ENCODE measurements at places on chromosomes 4 and X.
A peak's percentile ranks its signal among the peaks of the same experiment; 100 is the strongest.

- no peak for DNase-seq
Measured at GRCh38 chrX:40061871-40062524, 35.8 kb downstream of the BCOR start.

DNA sequence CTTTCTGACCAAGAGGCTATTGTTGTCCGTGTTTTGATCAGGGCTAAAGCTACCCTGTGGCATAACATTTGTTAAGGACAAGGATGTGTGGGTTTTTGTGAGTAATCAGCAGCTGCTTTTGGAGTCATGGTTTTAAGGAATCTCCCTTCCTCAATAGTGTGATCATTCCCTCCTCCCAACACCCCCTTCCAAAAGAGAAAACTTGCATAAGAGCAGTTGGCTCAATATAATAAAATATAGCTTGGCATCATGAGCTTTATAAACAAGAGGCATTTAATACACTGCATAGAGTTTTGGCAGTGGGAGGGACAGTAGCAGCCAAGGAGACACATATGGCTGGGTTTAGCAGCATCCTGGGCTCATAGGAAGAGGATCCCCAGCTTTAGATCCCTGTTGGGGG is 84.7 kb downstream of the NHS start:
- no peak for DNase-seq

DNA sequence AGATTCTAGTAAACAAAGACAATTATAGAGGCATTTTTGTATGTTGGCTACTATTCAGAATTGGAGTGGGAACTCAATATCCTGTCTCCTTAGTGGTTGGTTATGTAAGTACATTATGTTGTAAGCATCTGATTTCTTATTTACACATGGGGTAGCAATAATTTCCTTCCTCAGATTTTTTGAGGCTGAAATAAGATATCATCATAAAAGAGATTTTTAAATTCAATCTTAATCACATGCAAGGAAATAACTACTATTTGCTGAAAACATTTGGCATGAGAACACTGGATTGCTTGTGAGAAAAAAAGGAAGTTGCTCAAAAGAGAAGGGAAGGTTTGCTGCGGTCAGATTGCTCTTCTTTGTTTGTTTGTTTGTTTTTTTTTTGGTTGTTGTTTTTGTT is 437.7 kb upstream of the HS3ST1 start:
- DNase-seq, result no peak

- peak; percentile 69 for DNase-seq
Measured at GRCh38 chrX:40175511-40176350, 78.0 kb upstream of the BCOR start.

- DNase-seq, result no peak
Measured at GRCh38 chrX:38494239-38494823, 67.0 kb upstream of the TSPAN7 start.

- DNase-seq, result no peak
Measured at GRCh38 chr4:1564535-1565375, 119.4 kb downstream of the FAM53A start.

GRCh38 chr4:5168891-5169290 is 117.6 kb downstream of the STK32B start:
- no peak for DNase-seq

DNA sequence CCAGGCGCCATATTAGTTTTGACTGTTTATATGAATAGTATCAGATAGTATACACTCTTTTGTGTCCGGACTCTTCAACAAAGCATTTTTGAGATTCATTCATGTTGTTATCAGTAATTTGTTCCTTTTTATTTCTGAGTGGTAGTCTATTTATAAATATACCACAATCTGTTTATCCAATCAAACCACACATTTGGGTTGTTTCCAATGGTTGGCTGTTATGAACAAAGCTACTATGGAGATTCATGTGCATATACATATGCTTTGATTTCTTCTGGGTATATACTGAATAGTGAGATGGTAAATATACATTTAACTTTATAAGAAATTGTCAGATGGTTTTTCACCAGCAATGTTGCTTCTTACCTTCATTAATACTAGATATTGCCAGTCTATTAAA is 36.8 kb upstream of the TAPT1 start:
- no peak for DNase-seq

- no peak for DNase-seq
Measured at GRCh38 chr4:77990456-77990855, 66.7 kb upstream of the FRAS1 start.

DNA sequence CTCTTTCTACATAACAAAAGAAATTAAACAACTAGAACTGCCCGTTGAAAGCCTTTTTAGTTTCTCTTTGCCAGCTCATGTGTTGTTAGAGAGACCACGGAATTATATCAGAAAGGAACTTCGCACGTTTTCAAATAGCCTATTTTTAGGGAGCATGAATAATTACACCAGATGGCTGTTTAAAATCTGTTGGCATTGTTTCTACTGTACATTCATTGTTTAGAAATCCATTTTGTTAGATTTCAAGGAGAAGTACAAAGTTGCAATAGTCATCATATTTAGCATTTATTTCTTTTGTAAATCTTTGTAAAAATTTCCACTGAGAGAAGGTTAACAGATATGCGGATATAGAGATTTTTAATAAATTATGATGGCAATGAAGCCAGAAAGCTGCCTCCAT is 403.0 kb upstream of the HS3ST1 start:
- no peak for DNase-seq

- no peak for DNase-seq
Measured at GRCh38 chr4:117817301-117817700, 217.0 kb upstream of the NDST3 start.

- DNase-seq, result no peak
Measured at GRCh38 chr4:158500054-158500453, 21.6 kb upstream of the RXFP1 start.

DNA sequence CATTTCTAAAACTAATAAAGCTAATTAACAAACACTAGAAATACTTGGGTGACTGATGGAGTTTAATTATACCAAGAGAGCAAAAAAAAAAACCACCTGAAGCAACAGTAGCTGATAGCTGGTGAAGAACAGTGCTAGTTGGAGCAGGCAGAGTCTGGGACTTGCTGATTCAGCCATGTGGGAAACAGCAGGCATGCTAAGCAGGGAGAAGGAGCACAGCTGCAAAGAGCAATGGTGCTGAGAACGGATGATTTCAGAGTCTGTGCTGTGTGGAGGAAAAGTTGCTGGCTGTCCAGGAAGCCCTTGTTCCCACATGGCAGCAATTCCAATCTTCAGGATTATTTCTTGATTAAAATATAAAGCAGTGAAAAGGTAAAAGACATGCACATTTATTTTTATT is 68.8 kb downstream of the NPY1R start:
- no peak for DNase-seq

GRCh38 chrX:110915570-110915969 is 120.0 kb upstream of the CHRDL1 start:
- DNase-seq, result no peak

- DNase-seq, result no peak
Measured at GRCh38 chrX:15072880-15073279, 197.0 kb downstream of the ASB9 start.

DNA sequence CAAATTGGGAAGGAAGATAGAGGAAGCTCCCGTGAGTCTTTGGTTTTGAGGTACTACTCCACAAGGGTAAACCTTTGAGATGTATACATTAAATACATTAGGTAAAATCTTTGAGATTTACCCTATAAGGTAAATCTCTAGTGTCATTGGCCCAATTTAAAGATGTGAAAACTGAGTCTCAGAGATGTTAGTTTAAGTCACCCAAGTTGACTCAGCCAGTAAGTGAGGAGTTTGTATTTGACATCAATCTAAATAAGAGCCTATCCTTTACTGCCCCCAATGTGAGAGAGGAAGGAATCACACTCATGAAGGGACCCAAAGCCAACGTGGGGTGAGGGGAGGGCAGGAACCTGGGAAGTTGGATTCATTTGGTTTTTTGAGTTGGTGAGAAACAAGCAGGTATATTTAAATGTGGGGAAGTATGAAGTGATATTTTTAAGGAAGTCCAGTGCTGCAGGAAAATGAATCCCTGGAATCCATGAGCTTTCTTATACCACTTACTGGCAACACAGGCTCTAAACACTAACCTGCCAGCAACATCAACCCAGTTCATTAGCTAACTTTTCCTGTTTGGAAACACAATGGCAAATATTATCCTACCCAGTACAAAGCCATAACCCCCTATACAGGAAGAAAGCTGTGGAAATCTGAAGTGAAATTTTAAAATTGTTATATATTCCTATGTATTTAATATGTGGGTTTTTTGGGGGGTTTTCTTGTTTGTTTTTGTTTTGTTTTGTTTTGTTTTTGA is 55.3 kb downstream of the PALLD start:
- DNase-seq, result no peak

GRCh38 chrX:120446498-120446897 is 22.6 kb downstream of the LAMP2 start:
- DNase-seq, result no peak

- DNase-seq, result no peak
Measured at GRCh38 chr4:172599554-172599953, 569.1 kb upstream of the GALNT7 start.

DNA sequence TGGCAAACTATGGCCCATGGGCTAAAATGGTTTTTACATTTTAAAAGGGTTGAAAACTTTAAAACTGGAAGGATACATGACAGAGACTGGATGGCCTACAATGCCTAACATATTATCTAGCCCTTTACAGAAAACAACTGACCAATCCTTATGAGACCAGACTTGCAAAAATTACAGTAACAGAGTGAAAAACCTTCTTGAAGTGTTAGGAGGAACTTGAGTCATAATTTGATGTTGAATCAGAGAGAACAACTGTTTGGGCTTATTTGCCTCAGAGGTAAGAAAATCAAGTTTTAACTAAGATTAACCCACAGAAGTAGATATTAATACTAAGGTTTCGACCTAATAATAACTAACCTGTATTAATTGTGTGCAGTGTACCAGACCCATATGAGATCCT is 12.4 kb upstream of the NAP1L5 start:
- no peak for DNase-seq

DNA sequence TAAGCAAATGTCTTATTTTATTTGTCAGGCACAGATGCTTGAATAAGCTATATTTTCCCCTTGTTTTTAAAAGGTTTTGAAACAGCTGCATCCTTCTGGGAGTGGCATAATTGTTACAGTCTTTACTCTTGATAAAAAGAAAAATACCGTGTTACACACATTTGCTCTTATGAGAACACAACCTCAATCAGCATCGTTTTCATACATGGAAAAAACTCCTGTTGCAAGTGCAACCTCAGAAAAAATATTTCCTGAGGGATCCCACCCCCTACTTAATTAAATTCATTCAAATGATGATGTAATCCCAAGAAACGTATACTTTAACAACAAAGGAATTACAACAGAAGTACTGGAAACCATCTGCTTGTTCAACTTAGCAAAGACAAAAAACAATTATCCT is 58.6 kb downstream of the SMAD1 start:
- no peak for DNase-seq

DNA sequence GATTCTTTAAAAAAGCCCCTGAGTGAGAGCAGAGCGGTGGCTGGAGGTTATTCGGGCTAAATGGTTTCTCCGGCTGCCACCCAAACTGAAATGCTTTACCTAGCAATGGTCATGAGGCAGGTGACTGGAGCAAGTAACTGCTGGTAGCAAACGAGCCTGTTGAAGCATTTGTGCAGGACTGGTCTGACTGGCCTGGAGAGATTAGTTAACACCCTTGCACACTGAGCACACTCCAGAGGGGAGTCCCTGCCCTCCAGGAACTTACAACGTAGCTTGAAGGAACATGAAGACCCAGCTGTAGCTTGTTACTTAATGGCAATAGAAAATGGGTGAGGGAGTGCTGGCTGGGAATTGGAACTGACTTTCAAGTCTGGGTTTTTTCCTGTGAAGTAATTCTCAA is 40.4 kb downstream of the CCNG2 start:
- DNase-seq, result no peak

GRCh38 chr4:140238351-140239056 is 84.5 kb upstream of the MAML3 start:
- no peak for DNase-seq

- no peak for DNase-seq
Measured at GRCh38 chr4:101190751-101191150, 156.6 kb downstream of the PPP3CA start.

DNA sequence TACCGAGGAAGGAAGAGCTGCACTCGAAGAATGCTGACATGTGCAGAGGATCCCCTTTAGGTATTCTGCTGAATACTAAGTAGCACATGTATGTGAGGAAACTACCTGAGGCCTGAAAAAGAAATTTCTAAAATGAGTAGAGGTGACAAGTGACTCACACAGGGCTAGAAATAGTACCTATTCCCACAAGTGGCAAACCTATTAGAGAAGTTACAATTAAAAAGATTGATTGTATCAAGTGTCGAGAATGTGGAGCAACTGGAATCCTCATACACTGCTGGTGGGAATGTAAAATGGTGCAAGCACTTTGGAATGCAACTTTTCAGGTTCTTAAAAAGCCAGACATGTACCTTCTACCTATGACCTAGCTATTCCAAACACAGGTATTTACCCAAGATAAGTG is 47.4 kb downstream of the CCSER1 start:
- no peak for DNase-seq

GRCh38 chrX:19627081-19627480 is 111.8 kb upstream of the MAP3K15 start:
- no peak for DNase-seq

- no peak for DNase-seq
Measured at GRCh38 chr4:2991243-2991642, 27.9 kb downstream of the GRK4 start.

GRCh38 chr4:71338846-71339593 is at the start of gene SLC4A4:
Gene SLC4A4, plus strand, starts transcription at chr4:71339020.
- DNase-seq, result no peak

DNA sequence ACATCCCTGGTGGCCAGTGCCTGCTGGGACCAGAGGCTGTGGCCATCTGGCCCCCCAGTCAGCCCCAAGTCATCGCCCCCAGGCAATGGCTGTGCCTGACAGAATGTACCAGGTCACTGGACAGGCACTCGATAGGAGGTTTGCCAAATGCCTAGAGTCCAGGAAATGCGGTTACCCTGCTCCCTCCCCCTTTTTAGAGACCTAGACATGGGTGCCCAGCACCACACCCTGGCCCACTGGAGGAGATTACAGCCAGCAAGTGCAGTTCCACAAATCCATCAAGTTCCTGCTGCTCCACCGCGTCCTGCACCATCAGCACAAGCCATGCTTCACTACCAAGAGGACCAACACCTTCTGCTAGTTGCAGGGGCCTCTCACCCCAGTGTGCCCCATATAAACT is 16.2 kb upstream of the ZFX start:
- DNase-seq, result no peak

All from activated CD4-positive, alpha-beta T cell treated with anti-CD3 and anti-CD28 coated beads for 1 hour (primary cell).